ENCODE measurements at places on chromosomes 16 and 17.

DNA sequence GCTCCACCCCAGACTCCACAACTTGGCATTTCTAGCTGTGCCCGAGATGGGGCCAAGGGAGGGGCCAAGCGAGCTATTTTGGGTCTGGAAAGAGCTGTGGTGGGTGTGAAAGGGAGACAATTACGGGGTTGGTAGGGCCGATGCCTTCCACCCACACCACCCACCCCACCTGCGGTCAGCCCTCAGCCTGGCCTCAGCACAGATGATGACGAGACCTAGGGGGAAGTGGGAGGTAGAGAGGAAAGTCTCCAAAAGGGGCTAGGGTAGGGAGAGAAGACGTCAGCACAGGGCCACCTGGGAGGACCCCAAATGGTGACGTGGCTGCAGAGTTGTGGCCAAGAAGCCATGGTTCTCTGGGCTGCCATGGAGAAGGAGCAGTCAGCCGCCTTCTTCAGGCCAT, 83.1 kb downstream of the SDK2 start:
- no peak for DNase-seq

- no peak for DNase-seq
Measured at GRCh38 chr16:67415872-67416793, at the start of gene ZDHHC1. ZDHHC1 (minus strand) TSS chr16:67416477; CDS start chr16:67407775, 8,702 bp downstream.

DNA sequence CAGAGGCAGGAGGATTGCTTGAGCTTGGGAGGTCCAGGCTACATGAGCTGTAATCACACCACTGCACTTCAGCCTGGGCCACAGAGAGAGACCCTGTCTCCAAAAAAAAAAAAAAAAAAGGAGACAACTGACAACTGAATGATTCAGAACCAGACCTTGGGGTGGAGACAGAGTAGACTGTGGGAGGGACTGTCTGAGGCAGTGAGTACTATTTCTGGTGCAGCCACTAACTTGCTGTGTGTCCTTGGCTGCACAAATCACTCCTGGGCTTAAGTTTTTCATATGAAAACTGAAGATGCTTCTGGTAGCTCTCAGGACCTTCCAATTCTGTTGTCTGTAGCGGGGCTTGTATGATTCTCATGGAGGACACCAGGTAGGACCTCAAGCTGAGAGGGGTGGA, 5.8 kb downstream of the ASB16 start:
- no peak for DNase-seq

DNA sequence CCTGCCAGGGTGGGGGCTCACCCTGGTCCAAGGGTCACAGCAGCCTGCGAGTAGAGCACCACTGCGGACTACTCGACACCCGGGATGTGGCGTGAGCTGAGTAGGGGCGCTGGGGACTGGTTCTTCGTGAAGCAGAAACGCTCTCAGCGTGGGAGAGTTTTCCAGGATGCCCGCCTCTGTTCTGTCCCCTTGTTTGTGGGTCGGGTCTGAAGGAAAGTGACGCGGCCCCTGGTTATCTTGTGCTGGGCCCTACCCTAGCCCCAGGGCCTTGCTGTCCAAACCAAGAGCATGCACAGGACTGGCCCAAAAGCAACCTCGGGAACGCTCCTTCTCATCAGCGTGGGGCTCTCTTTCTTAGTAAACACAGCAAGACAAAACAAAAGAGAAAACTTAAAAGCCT, 303.3 kb downstream of the IRF8 start:
- DNase-seq = no peak

DNA sequence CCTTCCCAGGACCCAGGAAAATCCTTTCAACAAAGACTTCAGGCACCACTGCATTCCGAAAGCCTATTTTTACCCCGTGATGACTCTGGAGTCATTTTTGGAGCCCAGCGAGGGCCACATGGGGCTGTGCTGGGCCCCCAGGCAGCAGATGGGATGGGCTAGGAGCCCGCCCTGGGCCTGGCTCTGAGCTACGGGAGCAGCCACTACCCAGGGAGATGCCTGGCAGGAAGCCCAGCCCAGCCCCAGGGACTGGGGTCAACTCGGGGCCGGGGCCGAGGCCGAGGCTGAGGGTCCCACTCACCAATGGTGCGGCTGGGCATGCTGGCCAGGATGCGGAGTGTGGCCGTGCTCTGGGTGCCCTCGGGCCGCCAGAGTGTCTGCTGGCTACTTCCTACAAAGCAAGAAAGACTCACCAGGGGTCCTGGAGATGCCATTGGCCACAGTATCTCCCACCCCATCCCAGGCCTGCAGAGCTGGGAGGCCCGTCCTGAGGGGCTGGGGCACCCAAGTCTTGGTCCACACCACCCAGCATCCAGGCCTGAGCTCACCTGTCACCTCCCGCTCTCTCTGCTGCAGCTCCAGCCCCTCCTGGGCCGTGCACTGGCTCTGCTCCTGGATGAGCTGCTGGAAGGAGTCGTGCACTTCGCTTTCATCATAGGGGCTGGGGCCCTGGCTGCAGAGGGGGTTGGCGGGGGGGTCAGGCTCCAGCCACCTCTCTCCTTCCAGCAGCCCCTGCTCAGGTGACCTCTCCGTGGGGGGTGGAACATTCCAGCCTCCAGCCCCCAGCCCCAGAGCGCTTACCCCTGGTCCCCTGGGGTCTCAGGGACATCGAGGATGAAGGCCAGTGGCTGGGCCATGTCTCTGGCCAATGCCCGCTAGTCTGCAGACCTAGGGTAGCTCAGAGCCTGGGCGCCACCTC, 2.3 kb downstream of the TMC6 start:
- no peak for DNase-seq

- no peak for DNase-seq
Measured at GRCh38 chr16:17302620-17303019, 168.1 kb downstream of the XYLT1 start.

DNA sequence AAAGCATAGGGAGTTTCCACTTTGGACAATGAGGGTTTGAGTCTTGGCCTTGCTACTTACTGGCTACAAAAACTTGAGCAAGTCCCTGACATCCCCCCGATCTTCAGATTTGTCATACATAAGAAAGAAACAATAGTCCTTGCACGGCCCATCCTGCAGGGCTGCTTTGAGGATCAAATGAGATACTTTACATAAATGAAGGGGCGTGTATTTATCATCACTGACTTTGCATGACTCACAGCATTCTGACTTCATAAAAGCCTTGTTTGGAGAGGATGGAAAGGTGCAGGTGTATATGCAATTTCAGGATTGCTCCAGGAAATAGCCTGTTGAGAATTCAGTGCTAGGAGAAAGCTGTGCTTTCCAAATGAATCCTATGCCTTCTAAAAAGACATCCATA, 465.0 kb upstream of the MAF start:
- DNase-seq = no peak

DNA sequence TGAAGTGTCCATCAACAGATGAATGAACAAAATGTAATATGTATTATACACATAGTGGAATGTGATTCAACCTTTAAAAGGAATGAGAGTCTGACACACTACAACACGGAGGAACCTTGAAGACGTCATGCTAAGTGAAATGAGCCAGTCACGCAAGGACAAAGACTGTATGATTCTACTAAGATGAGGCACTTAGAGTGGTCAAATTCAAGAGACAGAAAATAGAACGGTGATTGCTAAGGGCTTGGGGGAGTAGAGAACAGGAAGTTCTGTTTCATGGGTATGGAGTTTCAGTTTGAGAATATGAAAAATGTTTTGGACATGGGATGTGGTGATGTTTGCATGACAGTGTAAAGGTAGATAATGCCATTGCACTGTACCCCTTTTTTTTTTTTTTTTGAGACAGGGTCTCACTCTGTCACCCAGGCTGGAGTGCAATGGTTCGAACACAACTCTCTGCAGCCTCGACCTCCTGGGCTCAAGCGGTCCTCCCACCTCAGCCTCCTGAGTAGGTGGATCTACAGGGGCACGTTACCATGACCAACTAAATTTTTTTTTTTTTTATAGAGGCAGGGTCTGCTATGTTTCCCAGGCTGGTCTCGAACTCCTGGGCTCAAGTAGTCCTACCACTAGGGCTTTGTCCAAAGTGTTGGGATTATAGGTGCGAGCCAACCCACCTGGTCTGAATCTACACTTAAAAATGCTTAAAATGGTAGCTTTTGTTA, 2.9 kb upstream of the CCDC102A start:
- DNase-seq = no peak

- peak; percentile 84 for DNase-seq
Measured at GRCh38 chr16:70695331-70696070, 9.6 kb upstream of the MTSS2 start.

DNA sequence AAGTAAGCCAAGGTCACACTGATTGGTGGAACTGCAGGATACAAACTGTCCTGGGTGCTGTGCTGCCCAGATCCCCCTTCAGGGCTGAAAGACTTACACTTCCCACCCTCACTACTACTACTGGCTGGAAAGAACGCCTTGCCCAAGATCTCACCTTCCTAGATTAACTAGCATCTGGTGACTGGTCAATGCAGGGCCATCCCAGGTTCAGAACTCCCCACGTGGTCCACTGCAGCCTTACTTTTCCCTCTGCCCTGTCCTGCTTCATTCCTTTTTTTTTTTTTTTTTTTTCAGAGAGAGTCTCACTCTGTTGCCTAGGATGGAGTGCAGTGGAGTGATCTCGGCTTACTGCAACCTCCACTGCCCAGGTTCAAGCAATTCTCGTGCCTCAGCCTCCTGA, 2.3 kb upstream of the PDZD9 start:
- no peak for DNase-seq

GRCh38 chr17:41663451-41664171, 25.1 kb upstream of the EIF1 start:
- DNase-seq = no peak
